ENCODE measurements at places on chromosomes 4 and X.

GRCh38 chr4:6044805-6045204 lies 26.6 kb upstream of the C4orf50 start:
- DNase-seq, result no peak

DNA sequence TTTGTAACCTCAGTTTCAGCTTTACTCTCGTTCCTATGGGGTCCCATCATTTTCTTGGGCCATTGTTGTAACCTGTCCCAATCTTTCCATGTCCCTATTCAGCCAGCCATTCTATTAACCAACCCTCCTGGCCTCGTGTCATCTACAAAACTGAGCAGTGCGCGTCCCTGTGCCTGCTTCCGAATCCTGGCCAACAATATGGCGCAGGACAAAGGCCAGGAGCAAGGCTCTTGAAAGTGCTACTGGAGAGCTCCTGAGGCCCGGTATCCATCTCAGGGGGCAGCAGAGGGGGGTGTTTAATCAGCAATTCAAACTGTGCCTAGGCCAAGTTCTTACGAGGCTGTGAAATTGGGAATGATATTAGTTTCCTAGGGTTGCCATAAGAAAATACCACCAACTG lies 41.2 kb upstream of the APLN start:
- no peak for DNase-seq

DNA sequence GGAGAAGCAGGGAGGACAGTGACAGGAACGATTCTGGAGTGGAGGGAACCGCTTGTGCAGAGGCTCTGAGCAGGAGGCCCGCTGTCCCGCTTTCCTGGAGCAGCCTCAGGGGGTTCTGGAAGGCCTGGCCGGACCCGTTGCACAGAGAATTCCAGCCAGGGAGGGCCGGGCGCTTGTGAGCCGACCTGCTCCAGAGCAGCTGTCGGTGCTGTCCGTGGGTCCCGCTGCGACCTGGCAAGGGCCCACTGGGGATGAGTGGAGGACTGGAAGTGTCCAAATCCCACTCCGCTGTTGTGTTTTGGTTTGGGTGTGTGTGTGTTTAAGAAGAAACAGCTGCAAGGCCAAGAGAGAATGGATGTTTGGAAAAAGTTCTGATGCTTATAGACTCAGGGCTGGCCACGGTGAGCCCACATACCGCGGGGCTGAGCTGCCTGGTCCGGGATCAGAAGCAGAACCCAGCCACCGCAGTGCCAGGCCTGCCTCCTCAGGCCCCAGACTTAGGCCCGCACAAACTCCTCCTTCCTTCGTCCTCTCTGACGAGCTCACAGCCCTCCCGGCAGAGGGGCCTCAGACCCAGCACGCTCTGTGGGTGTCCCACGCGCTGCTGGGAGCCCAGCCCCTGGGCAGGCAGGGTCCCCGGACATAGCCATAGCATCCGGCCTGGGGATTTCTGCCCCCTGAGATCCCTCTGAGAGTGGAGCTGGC lies 73.9 kb downstream of the HTRA3 start:
- DNase-seq, result no peak

- DNase-seq, result peak; percentile 50
Observed at GRCh38 chr4:44927399-44928380, 201.3 kb upstream of the GNPDA2 start.

GRCh38 chr4:141684785-141685184 lies 48.4 kb downstream of the IL15 start:
- peak; percentile 57 for DNase-seq

DNA sequence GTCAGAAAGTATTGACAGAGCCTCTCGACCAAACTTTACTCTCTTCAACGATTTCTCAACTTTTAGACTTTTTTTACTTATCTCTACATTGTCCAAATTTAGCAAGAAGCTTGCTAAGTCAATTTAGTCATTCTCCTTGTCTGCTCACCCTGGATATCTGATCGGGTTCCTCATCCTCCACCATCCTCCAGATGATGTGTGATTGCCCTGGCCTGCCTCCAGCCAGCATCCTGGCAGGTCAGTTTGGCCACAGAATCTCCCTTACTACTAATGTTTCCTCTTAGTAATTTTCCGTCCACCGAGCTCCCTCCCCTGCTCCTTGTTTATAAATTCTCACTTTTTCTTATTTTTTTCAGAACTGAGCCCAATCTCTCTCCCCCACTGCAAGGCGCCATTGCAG lies 167.9 kb upstream of the ZFP42 start:
- no peak for DNase-seq

GRCh38 chrX:45850197-45850774 lies 649.6 kb upstream of the DIPK2B start:
- peak; percentile 27 for DNase-seq

GRCh38 chr4:9825049-9825448 lies 43.6 kb downstream of the DRD5 start:
- no peak for DNase-seq

DNA sequence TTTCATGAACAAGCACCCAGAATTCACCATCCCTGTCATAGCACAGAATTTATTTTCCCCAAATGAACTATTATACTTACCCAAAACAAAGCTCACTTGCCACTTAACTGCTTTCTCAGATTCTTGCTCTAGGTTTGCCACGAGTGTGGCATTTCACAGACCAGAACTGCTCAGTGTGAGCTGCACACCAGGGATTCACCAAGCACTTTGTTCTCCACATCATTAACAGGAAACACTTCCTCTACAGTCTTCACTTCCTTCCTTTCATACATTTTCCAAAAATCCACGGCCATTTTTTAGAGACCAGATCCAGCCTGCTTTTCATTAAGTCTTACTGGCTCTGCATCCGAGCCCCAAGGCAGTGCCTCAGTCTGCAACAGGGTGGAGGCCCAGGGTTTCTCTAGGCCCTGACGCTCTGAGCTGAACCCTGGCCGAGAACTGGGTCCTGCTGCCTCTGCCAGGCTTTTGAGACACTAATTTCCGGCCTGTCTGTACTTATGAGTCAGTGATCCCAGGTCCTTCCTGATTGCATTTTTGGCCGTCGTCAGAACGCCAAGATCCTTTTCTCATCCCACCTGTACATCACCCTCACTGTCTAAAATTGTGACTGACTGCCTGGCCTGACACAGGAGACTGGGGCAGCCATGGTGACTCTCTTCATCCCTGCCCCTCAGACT lies 67.6 kb upstream of the MTNR1A start:
- DNase-seq, result peak; percentile 92

DNA sequence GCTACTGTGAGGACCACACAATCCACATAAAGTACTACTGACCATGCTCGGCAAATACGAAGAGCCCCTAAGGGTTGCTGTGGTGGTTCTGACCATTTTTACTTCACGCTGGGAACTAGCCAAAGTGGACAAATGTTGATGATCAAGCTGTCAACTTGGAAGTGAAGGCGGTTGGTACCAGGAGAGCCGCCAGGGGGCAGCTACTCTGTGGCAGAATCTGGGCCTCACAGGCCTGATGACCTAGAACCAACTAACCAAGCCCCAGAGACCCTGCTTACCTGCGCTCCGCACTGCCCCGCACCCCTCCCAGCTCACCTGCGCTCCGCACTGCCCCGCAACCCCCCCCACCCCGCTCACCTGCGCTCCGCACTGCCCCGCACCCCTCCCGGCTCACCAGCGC lies 5.6 kb downstream of the GAK start:
- DNase-seq, result peak; percentile 38

GRCh38 chr4:110372485-110372884 lies 103.5 kb upstream of the ENPEP start:
- DNase-seq, result no peak

DNA sequence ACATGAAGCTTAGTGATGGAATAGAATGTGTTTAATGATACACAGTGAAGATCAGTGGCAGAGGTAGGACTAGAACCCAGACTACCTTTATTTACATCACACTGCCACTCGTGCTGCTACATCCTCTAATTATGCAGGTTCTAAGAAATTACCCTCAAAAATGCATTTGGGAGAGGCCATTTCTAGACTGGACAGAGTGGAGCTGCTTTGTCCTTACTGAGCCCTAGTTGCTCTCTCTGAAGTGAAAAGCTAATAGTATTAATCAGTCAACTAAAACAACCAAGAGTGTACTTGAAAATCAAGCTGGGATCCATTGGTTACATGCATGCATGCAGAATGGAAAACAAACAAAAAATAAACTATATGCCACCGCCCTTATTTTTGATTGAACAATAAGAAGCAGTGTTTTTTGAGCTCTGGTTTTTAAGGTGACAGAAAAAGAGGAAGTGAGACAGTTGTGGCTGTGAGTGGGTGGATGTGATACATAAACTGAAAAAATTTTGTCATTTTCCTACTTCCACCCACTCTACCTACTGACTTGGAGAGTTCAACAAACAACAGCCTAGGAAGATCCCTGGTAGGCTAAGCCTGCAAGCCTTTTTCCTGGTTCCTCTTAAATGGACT lies 6.8 kb upstream of the VSIG4 start:
- peak; percentile 0 for DNase-seq

GRCh38 chr4:79431839-79432238 lies 23.8 kb upstream of the GK2 start:
- no peak for DNase-seq

GRCh38 chr4:46505131-46505530 lies 115.2 kb upstream of the GABRA2 start:
- no peak for DNase-seq

DNA sequence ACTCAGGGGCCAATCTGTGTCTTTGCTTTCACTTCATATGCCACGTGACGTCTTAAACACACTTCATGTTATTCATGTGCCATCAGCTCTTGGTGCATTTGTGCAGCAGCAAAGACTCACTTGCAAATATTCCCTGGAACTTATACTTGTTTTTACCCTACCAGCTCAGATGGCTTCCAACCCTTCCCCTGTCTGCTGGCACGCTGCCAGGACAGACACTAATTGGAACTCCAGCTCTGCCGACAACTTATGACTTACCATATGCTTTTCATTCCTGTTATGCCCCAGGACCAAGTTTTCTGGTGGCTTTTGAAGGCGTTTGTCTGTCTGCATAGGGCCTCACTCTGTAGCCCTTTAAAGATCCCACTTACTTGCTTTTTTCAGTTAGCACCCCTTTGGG lies 261.7 kb upstream of the GNPDA2 start:
- DNase-seq, result no peak

DNA sequence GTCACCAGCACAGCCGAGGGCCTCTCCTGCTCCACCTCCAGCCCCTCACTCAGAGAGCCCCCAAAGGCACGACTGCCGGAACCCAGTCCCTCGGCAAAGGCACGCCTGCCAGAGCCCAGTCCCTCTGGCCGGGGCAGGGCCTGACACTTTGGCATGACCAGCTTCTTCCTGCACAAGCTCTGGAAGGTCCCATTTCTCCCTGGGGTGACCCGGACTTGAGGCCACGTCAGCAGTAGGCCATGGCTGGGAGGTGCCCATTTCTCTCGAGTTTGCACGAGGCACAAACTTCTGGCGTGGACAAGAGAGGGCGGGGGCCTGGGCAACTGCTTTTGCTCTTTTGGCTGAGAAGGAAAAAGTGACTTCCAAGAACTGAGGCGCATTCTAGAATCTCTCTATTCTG lies 62.2 kb upstream of the GPR78 start:
- DNase-seq, result peak; percentile 51

- peak; percentile 53 for DNase-seq
Observed at GRCh38 chr4:168487282-168488035, 7.2 kb upstream of the DDX60L start.

DNA sequence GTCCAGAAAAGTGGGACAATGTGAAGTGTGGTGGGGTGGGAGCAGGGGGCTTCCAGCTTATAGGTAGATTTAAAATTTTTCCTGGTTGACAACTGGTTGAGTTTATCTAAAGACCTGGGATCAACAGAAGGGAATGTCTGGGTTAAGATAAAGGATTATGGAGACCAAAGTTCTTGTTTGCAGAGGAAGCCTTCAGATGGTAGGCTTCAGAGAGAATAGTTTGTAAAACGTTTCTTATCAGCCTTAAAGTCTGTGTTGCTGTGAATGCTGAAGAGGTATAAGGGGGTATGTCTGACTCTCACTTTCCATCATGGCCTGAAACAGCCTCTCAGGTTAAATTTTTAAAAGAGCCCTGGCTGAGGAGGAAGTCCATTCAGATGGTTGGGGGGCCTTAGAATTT lies 20.5 kb downstream of the MGST2 start:
- DNase-seq, result no peak

GRCh38 chr4:132827522-132827921 lies 321.6 kb upstream of the PCDH10 start:
- DNase-seq, result no peak

- no peak for DNase-seq
Observed at GRCh38 chr4:152942346-152942745, 6.2 kb downstream of the FHDC1 start.

- no peak for DNase-seq
Observed at GRCh38 chrX:149198980-149199732, 305.9 kb downstream of the IDS start.

DNA sequence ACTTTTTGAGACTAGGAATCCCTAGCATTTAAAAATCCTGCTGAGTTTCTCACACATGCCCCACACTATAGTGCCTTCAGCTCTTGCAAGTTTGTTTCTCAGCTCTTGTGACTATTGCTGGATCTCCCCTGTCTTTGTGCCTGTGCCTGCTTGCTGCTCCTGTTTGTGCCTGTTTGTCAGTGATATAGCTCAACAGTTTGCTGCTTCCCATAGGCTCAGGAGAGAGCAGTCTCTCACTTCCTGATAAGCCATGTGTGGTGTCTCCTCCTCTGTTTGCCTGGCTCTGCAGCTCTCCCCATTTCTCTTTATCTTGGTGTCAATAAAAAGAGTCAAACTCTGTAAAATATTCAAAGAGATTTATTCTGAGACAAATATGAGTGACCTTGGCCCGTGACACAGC lies 259.8 kb upstream of the CLNK start:
- no peak for DNase-seq
